ENCODE measurements at places on chromosomes 7 and 10.

GRCh38 chr10:3427347-3427746, 254.8 kb upstream of the PITRM1 start:
- DNase-seq = no peak

- no peak for DNase-seq
Observed at GRCh38 chr7:89837515-89837914, 316.8 kb upstream of the STEAP1 start.

DNA sequence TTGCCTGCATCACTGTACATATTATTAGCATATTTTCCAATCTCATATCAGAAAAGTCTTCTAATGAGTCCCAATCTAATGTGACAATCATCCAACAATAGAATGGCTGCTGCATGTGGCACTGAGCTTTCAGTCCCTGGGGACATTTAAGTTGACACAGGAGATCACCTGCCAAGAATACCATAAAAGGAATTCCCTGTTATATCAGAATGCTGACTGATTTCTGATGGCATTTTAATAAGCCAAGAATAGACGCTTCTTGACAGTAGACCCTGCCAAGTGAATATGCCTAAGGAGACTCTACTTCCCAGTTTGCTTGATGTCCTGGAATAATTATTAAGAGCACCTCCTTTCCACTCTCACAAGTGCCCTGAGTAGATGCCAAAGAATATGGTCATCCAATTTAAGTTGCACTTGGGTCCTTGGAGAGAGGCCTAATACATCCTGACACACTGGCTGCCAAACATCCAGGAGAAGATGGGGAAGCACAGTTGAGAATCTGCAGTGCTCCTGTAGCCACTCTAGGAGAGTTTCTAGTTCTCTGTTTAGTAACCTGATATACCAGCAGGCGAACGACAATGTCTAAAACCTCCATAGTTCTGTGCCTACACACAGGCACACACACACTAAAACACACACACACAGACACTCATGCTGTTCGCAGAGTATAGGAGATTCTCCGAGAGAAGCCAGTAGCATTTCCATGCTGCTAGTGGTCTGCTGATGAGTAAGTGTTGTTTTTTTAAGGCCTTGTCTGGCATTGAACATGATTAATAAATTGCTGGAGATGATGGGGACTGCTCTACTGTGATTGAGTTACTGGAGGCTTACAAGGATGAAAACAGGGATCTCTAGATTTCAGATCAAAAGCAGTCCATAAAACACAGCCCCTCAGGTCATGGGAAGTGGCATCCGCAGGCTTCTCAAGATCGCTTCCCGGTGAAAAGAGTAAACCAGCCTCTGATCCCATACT, 369.6 kb downstream of the KCNMA1 start:
- DNase-seq = no peak

- no peak for DNase-seq
Observed at GRCh38 chr7:41691286-41692190, 11.4 kb downstream of the INHBA start.

DNA sequence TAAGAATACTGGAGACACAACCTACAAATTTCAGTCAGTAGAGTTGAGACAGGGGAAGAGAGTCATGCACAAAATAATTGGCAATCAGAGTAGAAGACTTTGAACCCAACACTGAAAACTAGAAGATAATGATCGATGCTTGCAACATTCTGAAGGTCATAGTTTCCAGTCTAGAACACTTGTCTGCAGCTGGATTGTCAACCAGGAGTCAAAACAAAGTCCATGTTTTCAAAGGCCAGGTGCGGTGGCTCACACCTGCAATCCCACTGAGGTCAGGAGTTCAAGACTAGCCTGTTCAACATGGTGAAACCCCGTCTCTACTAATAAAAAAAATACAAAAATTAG, 26.8 kb upstream of the SMURF1 start:
- DNase-seq = no peak

DNA sequence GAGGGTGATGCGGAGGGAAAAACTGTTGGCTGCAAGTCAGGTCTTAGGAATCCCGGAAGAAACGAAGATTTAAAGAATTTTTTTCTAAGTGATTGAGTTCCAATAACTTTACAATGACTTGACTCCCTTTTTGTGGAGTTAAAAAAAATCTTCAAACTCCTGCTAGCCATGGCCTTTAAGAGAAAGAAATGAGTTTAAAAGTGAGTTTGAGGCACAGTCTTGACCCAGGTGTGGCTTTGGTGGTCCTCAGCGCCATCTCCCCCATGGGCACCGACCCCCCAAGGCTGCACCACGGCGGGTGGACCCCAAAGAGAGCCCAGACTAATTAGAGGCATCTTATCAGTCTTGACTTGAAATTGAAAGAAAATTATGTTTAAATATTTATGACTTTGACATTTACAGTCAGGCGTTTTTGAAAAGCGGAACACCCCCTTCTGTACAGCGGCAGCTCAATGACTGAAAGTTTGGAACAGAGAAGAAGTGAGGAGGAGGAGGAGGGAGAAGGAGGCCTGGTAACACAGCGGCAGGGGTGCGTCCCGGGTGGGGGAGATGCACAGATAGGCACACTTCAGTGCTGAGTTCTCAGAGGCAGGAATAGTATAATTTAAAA, 349.6 kb downstream of the DNAJB6 start:
- no peak for DNase-seq

DNA sequence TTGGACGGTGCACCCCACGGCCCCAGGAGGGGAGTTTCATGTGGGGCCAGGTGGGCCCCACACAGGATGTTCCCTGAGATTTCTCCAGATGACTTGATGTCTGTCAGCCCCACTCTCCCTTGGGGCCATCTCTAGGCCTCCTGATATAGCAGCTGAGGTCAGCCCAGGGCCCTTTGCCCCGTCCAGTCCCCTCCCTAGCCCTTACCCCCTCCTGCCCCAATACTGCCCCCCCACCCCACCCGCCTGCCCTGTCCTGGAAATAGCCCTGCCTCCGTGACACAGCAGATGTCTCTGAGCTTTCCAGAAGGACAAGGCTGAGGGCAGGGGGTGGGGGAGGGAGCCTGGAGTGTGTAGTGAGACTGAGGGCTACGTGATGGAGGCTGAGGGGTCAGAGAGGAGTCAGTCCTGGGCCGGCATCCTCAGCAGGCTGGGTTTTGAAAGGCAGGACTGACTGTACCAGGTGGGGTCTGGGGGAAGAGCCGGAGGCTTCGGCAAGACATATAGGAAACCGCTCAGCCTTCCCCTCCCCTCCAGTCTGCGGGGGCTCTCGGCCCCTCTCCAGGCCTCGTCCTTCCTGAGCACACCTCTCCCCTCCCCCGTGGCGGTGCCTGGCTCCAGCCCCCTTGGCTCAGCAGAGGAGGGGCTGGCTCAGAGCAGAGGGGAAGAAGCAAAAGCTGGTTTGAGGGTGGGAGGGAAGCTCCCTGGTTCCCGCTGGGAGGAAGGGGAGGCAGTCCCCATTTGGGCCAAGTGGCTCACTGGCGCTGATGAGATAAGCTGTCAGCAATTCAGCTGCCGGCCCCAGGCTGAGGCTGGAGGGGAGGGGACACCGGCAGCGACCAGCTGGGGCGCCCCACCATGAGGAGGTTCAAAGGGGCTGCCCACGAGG, 2.0 kb downstream of the FLNC start:
- DNase-seq = no peak

DNA sequence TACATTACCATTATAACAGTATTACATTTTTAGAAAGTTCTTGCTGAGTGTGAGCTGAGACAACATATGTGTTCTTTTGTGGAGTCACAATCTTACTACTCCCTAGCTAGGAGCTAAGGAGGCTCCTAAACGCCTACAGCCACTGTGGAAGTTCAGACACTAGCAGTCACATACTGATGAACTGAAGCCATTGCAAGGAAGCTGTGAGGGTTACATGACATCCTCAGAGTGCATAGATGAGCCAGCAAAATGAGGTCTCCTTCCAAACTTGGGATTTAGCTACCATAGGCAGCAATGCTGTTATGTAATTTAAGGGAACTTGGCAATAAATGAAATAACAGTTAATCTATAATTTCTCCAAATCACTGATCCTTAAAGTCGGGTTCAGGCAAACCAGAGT, 10.8 kb upstream of the ST7 start:
- DNase-seq = no peak

GRCh38 chr7:138756591-138757242, 41.1 kb upstream of the TMEM213 start:
- DNase-seq = no peak

GRCh38 chr7:34327681-34328080, 330.3 kb upstream of the NPSR1 start:
- no peak for DNase-seq

DNA sequence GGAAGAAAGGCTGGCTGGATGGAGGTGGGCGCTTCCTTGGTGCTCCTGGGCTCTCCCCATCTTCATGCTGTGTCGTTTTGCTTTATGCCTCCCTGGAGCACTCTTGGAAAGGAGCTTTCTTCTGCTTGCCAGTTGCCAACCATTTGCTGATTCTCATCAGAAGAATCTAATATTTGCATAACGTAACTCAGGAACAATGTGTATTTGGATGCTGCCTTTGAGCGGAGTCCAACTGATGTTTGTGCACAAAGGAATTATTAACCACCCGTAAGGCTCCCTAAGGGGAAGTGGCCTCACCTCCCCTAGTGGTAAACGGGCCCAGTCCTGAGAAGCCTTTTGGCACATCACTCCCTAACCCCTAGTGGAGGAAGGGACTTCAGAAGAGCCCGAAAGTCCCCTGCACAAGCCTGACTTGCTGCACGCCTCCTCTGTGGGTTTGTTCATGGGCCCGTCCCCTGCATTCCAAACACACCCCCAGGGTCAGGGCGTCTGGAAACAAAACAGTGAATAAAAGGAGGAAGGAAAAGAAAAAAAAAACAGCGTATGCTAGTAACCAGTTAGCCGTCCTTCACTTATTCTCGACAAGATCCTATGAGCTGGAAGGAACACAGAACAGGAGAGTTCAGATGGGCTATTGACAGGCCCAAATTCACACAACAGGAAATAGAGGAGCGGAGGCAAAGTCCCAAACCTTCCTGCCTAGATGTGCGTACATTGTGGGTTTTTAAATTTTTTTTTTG, 602.2 kb downstream of the LRMDA start:
- no peak for DNase-seq

- DNase-seq = no peak
Observed at GRCh38 chr7:39192476-39192875, 214.8 kb downstream of the POU6F2 start.

DNA sequence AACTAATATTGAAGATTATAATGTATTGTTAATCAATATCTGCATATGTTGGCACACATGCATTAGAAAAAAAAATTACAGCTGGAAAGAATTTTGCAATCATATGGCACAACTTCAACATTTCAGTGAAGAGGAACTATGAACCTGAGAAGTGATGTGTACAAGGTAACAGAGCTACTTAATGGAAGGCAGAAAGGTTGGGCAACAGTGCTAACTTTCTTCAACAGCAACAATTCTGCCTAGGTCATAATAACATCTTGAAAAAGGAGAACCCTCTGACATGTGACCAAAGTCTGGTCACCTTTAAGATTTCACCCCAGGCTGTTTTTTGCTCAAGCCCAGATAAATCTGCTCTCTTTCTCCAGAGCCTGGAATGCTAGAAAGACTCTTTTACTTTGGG, 47.9 kb upstream of the SKAP2 start:
- no peak for DNase-seq

- no peak for DNase-seq
Observed at GRCh38 chr7:144459635-144460034, 56.1 kb upstream of the NOBOX start.

DNA sequence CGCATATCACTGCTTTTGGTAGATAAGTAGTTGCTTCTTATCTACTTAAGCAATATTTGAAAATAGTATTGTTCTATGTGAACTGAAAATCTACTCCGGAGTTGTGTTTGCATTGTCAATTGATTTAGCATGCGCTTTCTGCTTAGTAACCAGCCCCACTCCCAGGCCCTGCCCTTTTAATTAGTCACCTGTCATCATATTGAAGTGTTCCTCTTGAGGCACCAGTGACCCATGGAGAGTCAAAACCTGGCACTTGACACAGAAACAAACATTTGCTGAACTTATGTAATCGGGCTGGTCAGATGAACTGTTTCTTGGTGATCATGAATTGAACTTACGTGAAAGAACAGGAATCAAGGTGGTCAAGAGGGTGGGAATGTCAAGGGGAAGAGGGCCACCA, 27.8 kb upstream of the CDHR3 start:
- no peak for DNase-seq

DNA sequence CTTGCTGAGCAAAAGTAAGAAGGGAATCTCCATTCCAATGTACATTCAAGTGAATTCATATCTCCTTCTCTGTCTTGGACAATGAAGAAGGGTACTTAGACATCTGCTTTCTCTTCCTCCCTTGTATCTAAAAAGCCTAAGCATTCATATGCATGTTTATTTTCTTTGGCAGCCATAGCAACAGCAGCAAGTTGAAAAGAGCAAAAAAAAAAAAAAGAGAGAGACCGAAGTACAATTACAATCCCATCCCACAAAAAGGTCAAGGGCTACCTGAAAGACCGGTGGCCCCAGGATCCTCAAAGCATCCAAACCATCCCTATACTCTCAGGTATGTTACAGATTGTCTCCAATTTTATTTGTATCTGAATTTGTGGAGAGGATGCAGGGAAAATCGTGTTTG, 4.1 kb downstream of the OR2F1 start:
- no peak for DNase-seq

GRCh38 chr7:118753479-118753878, 529.0 kb downstream of the ANKRD7 start:
- DNase-seq = no peak

DNA sequence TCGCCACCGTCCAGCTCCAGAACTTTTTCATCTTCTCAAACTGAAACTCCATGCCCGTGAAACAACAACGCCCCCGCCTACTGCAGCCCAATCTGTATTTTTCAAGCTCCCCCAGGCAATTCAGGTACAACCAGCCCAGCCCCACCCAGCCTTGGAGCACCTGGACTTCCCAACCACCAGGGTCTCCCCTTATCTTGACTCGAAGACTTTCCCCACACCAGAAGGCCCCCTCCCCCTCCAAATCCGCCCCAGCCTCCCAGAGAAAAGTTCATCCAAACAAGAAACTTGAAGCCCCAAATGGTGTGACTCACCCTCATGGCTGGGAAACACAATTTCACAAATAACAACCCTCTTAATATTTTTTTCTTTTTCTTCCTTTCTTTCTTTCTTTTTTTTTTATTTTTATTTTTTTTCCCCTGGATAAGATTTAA, 10.6 kb downstream of the ZCCHC24 start:
- DNase-seq = no peak

- DNase-seq = no peak
Observed at GRCh38 chr10:5014936-5015335, 11.3 kb upstream of the AKR1C2 start.

GRCh38 chr7:45978731-45979211, 57.7 kb upstream of the IGFBP3 start:
- no peak for DNase-seq

DNA sequence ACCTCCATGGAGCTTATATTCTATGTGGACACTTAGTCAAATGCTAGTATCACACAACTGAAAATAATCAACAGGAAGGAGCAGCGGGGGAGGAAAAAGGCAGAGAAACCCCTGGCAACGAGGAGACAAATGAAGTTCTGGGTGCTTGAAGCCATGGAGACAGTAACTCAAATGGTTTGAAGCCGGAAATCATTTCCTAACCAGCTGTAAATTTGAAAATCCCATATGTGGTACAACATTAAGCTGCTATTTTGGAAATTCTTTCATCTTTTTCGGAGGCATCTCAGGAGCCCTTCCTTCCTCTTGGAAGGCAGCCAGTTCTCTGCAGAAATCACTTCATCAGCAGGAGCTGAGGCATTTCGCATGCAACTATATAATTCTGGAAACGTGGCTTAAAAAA, 91.4 kb downstream of the PPP1R3C start:
- no peak for DNase-seq

- no peak for DNase-seq
Observed at GRCh38 chr7:2086229-2086628, 146.5 kb downstream of the MAD1L1 start.

Data from T-helper 22 cell (primary cell).